ENCODE measurements at places on chromosomes 3 and 15.

DNA sequence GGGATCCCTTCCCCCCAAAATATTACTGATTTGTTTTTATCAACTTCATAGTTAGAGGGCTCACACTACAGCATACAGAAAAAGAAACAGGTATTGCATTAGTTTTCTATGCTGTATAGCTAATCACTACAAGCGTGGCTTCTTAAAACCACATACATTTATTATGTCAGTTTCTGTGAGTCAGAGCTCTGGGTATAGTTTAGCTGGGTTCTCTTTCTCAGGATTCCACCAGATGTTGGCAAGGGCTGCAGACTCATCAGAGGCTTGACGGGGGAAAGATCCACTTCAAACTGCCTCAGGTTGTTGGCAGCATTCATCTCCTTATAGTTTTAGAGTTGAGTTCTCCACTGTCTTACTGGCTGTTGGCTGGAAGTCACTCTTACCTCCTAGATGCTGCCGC is 328.0 kb downstream of the NLGN1 start:
- DNase-seq, result no peak

DNA sequence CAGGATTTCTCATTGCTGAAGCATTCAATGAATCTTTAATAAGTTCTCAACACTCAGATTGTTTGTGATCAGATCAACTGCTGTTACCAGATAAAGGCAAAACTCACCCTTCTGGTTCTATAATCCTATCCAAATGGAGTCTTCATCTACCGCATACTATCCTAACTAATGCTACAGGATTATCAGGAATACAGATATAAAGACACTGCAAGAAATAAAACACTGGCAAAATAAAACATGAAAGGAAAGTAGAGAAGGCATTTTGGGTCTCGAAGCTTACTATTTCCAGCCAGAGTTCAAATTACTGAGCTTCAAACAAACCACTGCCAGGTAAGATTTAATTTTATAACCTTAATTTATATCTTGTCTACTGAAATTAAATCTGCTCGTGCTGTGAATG is 524 bp downstream of the CHRM5 start:
- DNase-seq, result no peak

- no peak for DNase-seq
Measured at GRCh38 chr3:180534828-180535227, 67.1 kb upstream of the TTC14 start.

DNA sequence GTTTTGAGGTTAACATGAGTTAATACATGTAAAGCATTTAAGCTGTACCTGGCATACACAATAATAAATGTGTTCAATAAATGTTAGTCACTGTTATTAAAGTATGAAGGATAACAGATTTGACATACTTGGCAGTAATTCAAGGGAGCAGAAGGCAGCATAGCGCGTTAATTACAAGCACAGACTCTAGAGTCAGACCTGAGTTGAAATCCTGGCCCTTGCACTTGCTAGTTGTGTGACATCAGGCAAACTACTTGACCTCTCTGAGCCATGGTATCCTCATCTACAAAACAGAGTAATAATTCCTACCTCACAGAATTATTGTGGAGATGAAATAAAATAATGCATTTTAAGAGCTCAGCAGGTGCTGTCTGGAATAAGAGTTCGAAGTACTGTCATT is 5.4 kb downstream of the IFT122 start:
- no peak for DNase-seq

GRCh38 chr3:38002940-38003339 is 12.4 kb downstream of the VILL start:
- DNase-seq, result no peak

- DNase-seq, result peak; percentile 73
Measured at GRCh38 chr3:24773798-24774197, 279.1 kb upstream of the THRB start.

GRCh38 chr3:15434756-15435155 is 7.4 kb downstream of the EAF1 start:
- DNase-seq, result no peak

- no peak for DNase-seq
Measured at GRCh38 chr3:24678421-24678865, 183.8 kb upstream of the THRB start.

GRCh38 chr15:79656151-79657000 is 224.2 kb downstream of the MINAR1 start:
- DNase-seq, result no peak

DNA sequence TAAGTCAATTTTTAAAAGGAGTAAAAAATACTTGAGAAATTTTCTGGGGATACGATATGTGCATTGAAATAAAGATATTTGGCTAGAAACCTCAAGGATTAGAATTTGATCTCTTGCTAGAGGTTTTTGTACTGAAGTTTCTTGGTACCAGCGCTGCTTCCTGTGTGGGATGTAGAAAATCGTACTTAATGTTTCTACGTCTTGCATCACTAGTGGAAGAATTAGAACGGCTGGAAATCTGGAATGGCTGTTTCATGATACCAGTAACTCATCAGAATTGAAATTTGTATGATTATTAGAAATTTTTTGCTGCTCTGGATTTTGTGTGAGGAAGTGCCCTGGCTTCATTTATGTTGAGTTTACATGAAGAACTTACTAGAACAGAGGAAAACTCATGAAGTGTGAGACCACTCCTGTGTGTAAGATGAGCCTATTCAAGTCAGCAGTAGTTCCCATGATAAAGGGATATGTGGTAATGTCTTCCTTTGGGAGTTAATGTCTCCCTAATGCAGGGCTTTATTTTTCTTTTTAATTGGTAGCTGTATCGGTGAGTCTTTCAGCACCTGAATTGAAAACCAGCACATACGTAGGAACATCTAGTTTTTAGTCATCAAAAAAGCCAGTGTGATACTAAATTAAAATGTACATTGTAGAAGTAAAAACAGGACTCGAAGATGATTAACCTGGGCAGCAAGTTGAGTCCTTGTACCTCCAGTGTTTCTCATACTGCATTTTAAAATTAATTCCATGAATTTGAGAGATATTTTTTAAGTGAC is 3.2 kb downstream of the KBTBD8 start:
- DNase-seq, result no peak
